HuH-7 (cell line): ENCODE measurements at places on chromosomes 13 and 19.

DNA sequence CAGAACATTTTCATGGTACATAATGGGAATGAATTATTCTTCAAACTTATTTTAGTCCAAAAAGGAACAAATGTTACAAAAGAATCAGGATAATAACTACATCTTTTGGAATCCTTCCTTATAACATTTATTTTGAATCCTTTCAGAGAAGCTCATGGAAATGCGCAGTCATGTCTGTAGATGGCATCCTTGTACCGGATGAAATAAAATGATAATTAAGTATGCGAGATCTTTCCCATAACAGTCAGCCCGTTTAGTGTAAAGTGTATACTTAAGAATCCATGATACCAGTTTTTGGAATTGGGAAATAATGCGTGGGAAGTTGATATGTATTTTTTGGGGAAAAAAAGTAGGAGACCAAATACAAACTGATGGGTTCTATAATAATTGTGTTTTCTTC, 418.8 kb downstream of the GPC5 start:
- no peak for DNase-seq

DNA sequence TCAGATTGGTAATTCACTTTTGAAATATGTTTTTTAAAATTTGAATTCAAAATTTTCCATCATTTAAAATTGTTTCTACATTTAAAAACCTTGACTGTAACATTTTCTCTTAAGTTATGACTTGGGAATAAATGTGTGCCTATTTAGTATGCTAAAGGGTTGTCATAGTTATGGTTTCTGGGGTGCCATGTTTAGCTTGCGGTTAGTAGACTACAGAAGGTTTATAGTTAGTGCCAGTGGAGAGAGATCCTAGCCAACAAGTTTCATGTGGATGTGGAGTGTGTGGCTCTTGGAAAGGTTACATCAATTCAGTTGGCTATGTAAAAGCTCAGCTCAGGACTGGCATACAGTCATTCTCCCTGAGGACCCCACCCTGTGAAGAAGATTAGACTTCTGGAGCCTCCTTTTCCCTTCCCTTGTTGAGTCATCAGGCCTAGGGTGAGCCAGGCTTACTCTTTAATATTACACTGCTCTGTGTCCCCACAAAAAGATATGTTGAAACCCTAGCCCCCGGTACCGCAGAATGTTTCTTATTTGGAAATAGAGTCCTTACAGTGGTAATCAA, 20.4 kb downstream of the LMO7 start:
- DNase-seq = no peak

GRCh38 chr13:84831666-84832657, 949.7 kb upstream of the SLITRK1 start:
- no peak for DNase-seq

DNA sequence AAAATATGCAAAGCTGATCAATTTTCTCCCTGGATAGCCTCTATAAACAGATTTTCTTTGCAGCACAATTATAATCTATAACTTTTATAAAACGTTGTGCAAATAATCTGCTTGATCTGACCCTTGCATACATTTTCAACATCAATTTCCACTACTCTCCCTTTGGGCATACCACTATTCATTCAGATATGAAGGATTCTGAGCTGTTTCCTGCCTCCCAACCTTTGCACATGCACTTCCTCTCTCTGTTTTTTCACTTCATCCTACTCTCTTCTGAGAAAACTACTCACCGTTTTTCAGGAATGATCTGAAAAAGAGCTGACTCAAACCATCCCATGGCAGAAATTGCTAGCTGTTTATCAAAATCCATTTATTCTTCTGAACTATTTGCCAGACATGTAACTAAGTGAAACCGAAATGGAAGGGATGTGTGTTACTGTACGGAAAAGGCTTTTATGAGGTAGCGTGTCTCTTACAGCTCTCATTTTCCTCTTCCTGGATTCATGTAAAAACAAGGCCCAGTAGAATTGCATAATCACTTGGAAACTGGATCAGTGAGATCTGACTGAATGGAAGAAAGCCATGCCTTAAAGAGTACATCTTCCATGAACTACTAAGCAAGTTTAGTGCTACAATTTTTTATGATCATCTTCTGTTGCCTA, 1447.3 kb upstream of the MIR17HG start:
- no peak for DNase-seq

DNA sequence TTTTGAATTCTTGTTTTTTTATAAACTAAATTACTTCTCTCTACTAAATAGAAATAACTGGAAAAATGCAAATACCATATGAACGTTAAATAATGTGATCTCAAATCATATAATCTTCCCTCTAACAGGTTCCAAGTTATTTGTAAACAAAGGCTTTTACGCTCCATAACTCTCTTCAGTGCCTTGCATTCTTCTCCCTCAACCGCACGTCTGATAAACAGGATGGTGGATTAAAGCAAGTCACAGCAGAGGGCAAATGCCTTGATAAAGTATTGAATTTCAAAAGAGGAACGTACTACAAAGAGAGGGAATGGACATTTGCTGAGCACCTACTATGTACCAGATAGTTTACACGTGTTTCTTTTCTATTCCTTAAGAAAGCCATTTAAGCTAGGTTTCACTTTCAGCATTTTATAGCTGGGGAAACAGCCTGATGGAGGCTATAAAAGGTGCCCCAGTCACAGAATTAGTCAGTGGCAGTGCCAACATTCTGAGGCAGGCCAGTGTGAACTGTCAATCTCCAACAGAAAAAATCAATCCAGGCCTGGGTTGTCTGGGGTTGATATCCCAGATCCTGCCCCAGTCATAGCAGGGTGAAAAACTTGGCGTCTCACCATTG, 15.8 kb downstream of the MRPS31 start:
- DNase-seq = no peak

- DNase-seq = no peak
Measured at GRCh38 chr19:2544576-2545415, 68.9 kb downstream of the GADD45B start.
